ENCODE measurements at places on chromosomes 16 and 17.

DNA sequence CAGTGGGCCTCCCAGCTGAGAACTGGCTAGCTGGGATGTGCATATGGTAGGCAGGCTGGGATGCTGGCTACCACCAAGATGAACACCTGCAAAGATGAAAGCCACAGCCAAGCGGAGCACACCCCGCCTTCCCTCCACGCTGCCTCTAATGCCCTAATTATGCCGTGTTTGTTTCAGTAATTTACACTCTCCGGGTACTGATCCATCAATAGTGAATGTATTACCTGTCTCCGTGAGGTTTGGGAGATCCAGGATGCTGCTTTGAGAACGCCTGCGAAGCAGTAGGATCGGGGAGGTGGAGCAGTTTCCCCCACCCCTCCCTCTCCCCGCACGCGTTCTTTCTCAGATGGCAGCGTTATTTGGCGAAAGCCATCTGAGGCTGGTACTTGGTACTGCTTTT lies 28.9 kb upstream of the GSE1 start:
- no peak for DNase-seq

GRCh38 chr17:66221755-66222530 lies 7.3 kb downstream of the APOH start:
- DNase-seq, result no peak

GRCh38 chr17:14289162-14289561 lies 11.7 kb upstream of the HS3ST3B1 start:
- no peak for DNase-seq

DNA sequence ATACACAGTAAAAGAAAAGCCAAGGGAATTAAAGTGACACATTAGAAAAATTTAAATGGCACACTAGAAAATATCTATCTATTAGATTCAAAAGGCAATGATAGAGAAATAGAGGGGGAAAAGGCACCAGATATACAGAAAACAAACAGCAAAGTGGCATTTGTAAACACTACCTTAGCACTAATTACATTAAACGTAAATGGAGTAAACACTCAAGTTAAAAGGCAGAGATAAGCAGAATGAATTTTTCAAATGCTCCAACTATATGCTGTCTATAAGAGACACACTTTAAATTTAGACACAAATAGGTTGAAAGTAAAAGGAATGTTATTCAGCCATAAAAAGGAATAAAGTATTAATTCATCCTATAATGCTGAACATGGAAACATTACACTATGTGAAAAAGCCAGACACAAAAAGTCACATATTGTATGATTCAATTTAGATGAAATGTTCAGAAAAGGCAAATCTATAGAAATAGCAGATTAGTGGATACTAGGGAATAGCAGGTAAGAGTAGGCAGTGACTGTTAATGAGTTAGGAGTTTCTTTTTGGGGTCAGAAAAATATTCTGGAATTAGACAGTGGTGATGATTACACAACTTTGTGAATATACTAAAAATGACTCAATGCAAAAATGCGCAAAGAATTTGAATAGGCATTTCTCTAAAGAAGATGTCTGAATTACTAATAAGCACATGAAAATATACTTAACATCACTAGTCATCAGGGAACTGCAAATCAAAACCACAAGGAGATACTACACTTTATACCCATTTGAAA lies 92.4 kb downstream of the BRIP1 start:
- DNase-seq, result no peak

DNA sequence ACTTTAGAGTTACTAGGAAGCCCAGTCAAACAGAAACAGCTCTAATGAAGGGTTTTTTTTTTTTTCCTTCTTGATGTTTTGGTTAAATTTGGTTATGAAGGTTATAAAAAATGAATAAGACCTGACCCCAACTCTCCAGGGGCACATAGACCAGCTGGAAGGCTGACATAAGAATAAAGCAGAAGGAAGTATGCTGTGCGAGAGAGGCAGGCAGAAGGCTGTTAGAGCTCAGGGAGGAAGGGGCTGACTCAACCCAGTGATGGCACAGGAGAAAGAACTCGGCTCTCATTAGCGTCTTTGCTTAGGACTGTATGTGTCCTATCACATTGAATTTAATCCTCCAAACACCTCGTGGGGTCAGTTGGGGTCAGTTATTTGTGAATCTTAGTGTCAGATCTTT lies 474.6 kb downstream of the PMP22 start:
- DNase-seq, result no peak

DNA sequence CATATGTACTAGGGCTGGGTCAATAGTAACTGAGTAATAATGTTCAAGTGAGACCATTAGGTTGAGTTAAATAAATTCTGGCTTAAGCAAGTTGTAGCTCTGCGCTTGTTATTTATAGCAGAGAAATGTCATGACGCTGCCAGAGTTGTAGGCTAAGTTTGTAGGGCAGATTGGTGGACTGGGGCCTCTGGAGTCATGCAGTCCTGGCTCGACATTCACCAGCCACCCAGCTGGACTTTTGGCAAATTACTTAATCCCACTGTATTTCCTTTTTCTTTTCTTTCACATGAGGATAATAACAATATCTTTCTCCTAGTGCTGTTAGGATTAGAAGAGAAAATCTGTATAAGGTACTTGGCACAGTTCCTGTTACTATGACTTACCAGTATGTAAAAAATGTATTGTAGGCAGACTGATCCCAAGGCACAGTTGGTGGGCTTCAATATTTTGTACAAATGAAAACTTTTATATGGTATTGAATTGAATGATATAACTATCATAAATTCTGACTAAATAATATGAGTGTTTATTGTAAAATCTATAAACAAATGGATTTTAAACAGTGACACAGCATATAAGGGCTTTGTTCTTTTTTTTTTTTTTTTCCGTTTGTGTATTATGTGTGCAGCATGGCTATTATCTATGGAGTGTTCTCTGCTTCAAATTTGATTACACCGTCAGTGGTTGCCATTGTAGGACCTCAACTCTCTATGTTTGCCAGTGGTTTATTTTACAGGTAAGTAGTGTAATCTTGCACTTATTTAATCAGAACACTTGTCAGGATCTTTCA lies 2.6 kb downstream of the MFSD11 start:
- DNase-seq, result no peak

DNA sequence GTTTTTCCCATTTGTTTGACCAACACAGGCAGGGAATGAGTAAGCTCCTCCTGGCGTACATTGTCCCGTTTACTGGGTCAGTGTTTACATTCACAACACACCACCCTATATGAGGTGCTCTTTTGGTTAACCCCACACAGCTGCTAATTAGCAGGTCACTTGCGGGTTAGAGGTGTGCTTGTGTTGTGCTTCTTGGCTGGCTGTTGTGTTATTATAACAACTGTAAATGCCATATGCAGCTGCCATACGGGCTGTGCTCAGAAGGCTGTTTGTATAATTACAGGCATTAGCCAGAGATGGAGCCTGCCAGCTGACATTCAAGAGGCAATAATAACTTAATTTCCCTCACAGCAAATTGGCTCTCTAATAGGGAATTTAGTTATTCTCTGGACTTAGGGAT lies 205.1 kb upstream of the ELAC2 start:
- peak; percentile 54 for DNase-seq

DNA sequence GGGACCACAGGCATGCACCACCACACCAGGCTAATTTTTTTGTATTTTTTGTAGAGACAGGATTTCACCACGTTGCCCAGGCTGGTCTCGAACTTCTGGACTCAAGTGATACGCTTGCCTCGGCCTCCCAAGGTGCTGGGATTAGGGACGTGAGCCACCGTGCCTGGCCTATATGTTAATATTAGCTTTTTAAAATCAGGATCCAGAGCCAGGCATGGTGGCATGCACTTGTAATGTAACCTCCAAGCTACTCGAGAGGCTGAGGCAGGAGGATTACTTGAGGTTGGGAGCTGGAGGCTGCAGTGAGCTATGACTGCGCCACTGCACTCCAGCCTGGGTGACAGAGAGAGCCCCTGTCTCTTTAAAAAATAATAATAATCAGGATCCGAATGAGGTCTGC lies 8.5 kb upstream of the ADCY7 start:
- no peak for DNase-seq

- no peak for DNase-seq
These were observed 10.0 kb downstream of the GAN start for GRCh38 chr16:81324808-81325207.

DNA sequence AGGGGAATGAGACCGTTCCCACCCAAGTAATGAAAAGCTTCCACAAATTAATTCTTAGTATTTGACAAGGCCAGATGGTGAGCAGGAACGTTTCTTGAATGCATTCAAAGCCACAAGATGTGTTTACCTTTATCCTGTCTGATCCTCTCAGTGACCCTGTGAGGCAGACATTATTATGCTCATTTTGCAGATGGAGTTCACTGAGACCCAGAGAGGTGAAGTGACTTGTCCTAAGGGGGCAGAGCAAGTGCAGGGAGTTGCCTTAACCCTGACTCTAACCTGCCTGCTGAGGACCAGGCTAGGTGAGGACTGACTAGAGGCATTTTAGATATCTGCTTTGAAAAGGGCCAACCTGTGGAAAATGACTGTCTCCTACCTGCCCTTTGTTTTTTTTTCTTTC lies 156.7 kb downstream of the HAPSTR1 start:
- peak; percentile 89 for DNase-seq

DNA sequence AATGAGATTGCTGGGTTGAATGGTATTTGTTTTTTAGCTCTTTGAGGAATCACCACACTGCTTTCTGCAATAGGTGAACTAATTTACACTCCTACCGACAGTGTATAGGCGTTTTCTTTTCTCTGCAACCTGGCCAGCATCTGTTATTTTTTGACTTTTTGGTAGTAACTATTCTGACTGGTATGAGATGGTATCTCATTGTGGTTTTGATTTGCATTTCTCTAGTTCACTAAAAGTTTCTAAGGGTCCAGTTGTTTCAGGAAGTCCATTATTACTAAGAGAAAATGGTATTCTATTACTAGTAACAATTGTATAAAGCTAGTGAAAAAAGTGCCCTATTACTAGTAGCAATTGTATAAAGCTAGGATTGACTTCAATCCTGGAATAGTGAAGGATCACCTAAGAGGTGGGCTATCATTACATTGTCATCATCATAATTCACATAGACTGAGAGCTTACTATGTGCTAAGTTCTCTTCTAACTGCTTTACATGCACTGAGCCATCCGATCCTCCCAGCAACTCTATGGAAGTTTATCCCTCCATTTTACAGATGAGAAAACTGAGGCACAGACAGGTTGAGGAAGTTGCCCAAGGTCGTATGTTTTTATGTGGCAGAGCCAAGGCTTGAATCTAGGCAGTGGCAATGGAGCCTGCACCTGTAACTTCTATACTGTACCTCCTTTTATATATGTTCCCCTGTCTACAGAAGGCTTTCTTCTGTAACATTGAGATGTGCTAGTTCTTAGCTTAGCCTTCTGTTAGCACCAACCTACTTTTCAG lies 13.4 kb upstream of the SMIM36 start:
- no peak for DNase-seq

- peak; percentile 43 for DNase-seq
These were observed 932 bp upstream of the NFE2L1 start for GRCh38 chr17:48047113-48047740.

DNA sequence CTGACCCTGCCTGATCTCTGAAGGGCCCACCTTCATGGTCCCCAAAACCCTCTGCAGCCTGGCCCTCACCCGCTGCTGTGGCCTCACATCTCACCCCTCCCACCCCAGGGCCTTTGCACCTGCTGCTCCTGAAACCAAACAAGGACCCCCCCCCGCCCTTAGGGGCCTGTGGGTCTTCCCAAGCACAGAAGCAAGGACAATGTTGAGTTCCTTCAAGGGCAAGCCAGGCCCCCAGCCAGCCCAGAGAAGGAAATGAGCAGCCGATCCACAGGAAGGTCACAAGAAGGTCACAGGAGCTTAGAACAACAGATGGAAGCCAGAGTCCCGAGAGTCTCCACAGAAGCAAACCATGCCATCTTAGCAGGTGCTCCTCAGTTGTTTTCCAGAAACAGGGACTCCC lies 493 bp upstream of the PDE6G start:
- peak; percentile 88 for DNase-seq

DNA sequence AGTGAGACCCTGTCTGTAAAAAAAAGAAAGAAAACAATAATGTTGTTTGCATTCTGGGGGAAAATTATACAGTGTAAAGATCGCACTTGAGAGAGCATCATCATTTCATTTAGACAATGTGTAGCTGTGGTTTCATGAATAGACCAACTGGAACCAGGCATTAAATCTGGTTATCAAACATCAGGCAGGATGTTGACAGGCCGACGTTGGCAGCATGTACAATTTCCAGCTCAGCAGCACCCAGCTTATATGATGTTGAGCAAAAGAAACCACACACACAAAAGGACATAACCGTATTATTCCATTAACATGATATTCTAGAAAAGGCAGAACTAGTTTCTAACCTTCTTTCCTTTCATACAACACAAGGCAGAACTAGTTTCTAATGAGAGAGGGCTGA lies 5.8 kb downstream of the MARVELD3 start:
- no peak for DNase-seq

DNA sequence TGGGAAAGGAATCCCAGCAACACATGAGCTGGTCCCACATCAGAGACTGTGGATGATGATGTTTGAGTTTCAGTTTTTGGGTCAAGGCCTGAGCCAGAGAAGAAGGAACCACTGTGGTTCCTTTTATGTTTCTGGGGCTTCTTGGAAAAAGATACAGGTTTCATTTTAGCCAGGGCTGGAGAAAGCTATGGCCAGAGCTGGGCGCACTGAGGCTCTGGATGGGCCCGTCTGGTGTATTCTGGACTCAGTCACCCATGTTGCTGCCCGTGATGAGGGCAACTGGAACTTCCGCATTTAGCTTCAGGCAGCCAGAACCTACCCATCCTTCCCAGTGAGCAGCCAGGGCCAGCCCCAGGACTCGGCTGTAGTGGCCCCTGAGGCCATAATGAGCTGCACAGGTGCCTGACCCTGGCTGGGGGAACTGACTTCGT lies 15.0 kb upstream of the PITPNA start:
- DNase-seq, result no peak

- no peak for DNase-seq
These were observed 33.2 kb upstream of the CDYL2 start for GRCh38 chr16:80837533-80838147.

DNA sequence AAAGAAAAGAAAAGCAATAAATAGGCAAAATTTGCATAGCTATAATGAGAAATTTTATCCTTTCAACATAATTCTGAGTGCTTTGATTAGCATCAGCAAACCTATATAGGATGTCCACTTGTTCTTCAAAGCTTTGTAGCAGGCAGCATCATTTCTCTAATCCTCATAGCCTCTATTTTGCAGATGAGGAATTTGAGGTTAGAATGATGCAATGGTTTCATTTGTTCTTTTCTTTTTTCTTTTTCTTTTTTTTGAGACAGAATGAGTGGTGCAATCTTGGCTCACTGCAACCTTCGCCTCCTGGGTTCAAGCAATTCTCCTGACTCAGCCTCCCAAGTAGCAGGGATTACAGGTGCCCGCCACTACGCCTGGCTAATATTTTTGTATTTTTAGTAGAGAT lies 594.4 kb downstream of the TOX3 start:
- no peak for DNase-seq

DNA sequence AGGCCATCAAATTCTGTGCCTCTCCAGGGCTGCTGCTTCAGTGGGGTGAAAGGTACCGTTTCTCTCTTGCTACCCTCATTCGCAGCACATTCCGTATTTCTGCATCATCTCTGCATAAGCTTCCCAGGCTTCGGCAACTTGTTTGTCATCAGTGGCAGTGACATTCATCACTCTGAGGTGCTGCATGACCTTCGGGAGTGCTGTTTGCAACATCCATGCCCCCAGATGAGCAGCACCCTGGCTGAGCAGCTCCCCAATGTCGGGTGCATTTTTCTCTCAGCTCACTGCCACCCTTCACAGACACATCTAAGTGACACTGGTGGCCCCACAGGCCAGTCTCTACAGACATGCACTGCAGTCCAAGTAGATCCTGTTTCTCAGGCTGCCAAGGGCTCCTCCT lies 3.8 kb downstream of the CREBBP start:
- no peak for DNase-seq

GRCh38 chr17:58329035-58329809 lies 627 bp upstream of the TSPOAP1 start:
- peak; percentile 83 for DNase-seq
